ENCODE measurements at places on chromosomes 2 and 18.
A peak's percentile ranks its signal among the peaks of the same experiment; 100 is the strongest.

GRCh38 chr18:12946549-12947284, 1.1 kb upstream of the SEH1L start:
- peak; percentile 38 for DNase-seq

- peak; percentile 96 for DNase-seq
Observed at GRCh38 chr2:203688798-203689197, 17.6 kb upstream of the CD28 start.

- peak; percentile 90 for DNase-seq
Observed at GRCh38 chr2:70301344-70302194, at the start of gene FAM136A. Gene FAM136A (minus strand): TSS chr2:70302067. CDS start chr2:70302011, 56 bp downstream.

DNA sequence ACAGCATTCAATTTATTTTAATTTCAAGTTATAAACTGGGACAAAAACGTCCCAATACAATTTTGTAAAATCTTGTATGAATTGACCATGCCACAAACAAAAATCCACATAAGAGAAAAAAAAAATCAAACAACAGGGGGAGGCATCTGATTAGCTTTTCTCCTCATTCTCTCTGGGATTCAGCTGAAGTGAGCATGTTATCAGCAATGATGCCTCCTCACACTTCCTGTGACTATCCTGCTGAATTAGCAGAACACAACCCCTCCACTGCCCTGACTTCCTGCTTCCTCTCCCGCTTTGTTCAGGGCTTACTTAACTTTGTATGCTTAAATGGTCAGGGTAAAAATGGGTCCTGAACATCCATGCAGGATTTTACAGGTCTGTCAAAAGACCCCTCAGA, 132.2 kb upstream of the ITGB6 start:
- peak; percentile 61 for DNase-seq

GRCh38 chr2:221156062-221156734, 415.9 kb downstream of the EPHA4 start:
- DNase-seq: no peak

- DNase-seq: no peak
Observed at GRCh38 chr2:139721411-139721995, 941.3 kb upstream of the NXPH2 start.

DNA sequence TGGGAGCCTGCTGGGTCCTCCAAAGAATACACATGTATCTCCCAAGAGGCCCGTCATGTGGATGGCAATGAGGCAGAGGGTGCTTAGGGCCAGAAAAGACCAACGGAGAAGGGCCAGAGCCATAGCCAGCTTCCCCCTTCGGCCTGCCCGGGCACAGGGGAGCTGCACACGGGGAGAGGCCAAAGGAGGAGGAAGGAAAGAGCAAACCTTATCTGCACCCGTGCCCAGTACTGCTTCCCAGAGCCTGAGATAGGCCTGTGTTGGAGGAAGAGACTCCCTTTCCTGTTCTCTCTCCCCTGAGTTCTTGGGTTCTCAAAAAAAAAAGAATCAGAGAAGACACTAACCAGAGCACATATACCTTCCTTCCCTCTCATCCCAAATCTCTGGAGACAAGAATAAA, 250.3 kb downstream of the ANAPC1 start:
- no peak for DNase-seq

- no peak for DNase-seq
Observed at GRCh38 chr2:240957656-240958365, 40.6 kb upstream of the SNED1 start.

DNA sequence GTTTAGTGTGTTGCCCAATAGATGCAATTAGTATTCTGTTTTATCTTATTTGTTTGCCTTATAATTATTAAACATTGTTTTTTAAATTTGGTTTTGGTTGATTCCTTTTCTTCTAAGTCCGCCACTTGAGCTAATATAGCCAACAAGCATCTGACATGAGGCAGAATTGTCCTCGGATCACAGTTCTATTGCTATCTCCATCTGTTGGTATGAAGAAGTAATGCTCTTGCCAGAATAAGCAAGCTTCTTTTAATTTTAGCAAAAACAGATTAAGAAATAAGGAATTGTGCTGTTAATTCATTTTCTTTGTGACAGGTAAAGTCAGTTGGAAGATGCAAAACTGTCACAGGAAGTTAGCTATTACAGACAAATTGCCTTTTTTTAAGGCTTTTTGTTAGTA, 54.3 kb downstream of the R3HDM1 start:
- no peak for DNase-seq

- DNase-seq: no peak
Observed at GRCh38 chr2:38825956-38826355, 47.9 kb downstream of the GEMIN6 start.

- no peak for DNase-seq
Observed at GRCh38 chr2:170500770-170501169, 214.4 kb upstream of the SP5 start.

DNA sequence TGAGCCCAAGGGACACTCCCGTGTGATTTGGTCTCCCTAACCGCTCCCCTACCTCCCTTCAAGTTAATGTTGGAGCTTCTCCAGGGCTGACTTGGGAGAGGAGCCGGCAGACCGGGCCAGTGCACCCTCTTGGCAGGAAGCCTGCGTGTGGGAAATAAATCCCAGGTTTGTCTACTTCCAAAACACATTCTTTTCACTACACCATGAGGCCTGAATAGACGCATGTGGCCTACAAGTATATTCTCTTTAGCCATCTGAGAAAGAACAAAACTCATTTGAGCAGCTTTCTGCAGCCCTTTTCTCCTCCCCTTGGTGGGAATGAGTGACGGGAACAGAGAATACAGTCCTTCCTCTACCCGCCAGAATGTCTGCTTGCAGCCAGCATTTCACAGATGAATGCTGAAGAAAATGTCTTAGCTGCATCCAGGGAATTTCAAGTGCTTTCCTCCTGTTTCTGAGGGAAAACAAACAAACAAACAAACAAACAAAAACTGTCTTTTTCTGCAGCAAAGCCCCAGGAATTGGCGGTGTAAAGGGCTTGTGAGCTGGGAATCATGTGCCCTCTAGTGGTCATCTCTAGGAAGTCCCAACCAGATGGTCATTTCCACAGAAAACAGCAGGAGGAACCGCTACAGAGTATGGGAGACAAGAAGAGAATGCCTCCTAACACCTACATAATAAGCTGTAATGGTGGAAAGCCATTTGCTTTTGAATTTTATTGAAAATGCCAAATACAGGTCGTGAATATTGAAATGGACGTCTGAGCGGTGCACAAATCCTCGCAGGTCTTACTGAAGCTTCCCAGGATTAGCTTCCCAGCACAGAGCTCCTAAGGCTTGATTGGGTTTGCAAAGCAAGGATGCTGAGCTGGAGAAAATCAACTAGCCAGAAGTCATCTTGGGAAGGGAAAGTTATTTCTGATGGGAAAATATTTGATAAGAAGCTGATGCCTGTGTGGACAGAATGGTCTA, 41.2 kb upstream of the DAPL1 start:
- DNase-seq: peak; percentile 38

DNA sequence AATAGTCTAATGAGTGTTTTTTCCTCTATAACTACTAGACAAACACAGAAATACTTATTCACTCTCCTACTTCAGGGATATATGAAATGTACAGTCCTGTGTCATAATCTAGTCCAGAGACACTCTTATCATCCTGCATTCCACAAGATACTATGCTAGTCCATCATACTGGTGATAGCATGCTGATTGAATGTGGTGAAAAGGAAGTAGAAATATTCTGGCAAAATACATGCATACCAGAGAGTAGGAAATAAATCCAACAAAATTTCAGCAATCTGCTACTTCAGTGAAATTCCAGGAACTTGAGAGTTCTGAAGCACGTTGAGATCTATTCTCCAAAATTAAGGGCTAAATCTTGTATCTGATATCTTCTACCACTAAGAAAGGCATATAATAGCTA, 353.9 kb downstream of the PID1 start:
- no peak for DNase-seq

GRCh38 chr2:20986024-20986939, 57.6 kb downstream of the APOB start:
- DNase-seq: no peak

- DNase-seq: no peak
Observed at GRCh38 chr2:16869711-16870110, 204.1 kb upstream of the CYRIA start.

- no peak for DNase-seq
Observed at GRCh38 chr2:67684991-67685390, 287.9 kb downstream of the ETAA1 start.

DNA sequence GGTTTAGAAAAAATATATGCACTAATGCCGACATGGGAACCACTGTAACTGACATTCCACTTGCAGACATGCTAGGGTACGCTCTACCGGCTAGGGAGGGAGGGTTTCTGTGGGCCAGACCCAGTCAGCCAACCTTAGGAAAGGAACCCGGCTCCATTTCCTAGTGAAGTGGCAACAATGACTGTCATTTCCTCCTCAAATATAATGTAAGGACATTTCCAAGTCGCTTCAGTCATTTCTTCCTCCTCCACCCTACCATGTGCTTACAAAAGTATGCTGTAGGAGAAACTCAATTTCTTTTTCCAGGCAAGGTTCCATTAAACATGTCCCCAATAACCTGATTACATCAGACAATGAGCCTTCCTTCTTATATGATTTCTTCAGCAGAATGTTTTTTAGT, 64.3 kb upstream of the PSMD14 start:
- DNase-seq: no peak

DNA sequence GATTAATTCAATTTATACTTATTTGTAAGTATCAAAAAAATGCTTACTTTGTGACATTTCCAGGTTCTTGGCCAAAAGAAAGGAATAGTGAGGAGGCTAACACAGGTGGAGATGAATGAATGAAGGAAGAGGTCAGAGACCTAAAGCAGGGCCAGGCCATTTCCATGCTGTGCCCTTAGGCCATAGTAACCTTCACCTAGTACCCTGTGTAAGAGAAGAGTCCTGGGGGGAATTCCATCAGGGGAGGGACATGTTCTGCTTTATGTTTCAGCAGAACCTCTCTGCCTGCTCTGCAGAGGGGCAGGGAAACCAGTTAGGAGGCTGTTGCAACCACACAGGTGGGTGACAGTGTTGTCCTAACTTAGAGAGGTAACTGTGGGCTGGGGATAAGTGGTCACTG, 204.2 kb upstream of the CDH20 start:
- DNase-seq: no peak

DNA sequence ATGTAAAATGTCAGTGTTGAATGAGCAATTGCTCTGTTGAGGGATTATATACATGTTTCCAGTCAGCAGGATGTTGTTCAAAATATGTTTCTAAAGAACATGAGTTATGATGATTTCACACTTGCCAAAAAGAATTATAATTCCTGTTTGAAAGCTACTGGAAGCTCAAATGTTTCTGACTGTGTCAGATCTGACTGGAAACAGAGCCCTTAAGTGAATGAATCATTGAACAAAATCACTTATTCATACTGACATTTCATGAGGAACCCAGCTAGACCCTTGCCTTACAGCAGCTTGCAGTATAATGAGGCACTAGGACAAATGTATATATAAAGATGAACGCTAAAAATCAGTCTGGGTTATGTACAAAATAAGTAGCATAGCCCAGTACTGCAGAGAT, 35.4 kb upstream of the ITGAV start:
- DNase-seq: no peak

- DNase-seq: no peak
Observed at GRCh38 chr2:25308599-25308998, 33.1 kb downstream of the DNMT3A start.

GRCh38 chr2:31522786-31523185, 58.0 kb downstream of the SRD5A2 start:
- DNase-seq: no peak

GRCh38 chr2:180583441-180584140, 396.8 kb upstream of the UBE2E3 start:
- DNase-seq: no peak

- no peak for DNase-seq
Observed at GRCh38 chr2:16394072-16394985, 271.3 kb downstream of the CYRIA start.

GRCh38 chr2:188852772-188853171, 121.4 kb upstream of the COL3A1 start:
- DNase-seq: no peak

DNA sequence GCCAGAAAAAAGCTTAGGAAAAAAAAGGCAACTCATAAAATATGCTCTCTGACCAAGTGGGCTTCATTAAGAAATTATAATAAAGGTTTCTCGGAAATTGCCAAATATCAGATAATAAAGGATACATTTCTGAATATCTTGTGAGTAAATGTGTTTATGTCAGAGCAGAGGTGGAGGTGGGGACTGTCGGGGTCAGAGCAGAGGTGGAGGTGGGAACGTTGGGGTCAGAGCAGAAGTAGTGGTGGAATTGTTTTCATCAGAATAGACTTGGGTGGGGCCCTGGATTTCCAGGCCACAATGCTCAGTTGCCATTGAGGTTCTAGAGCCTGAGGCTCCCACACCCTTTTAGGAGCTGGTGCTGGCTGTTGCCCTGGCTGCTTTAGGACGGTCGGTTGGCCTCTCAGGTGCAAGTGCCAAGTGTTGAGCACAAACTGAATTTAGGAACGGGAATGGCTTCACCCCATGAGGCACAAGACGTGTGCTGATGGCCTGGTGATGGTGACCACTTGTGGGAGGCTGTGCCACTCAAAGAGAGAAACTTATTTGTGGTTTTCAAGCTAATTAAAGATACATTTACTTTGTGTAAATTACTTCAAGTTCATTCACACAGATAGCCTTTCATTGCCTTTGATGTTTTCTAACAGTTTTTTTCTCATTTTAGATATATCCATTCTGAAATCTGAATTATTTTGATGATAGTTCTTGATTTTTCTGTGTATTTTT, 131.5 kb downstream of the ATP9B start:
- DNase-seq: no peak

- DNase-seq: no peak
Observed at GRCh38 chr2:205568620-205569019, 113.7 kb upstream of the NRP2 start.

GRCh38 chr2:135650721-135651120, 90.9 kb upstream of the UBXN4 start:
- no peak for DNase-seq

DNA sequence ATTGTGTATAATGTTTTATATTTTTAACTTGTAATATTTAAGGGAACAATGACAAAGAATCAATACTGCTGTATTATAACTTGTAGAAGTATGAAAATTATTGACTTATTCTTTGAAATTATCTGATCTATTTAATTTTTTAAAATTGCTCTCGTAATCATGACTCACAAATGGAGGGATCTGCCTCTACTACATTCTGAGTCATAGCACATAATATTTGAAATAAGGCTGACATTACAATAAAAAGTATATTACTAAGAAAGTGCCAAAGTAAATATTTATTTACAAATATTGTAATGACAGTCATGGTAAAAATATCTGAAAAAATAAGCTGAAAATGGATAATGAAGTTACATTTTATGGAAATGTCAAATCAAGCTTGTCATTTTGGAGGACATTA, 1144.6 kb upstream of the CDH2 start:
- no peak for DNase-seq

GRCh38 chr2:37013315-37013641, 46.9 kb upstream of the STRN start:
- DNase-seq: no peak

All from inflammatory macrophage treated with lipopolysaccharide for 1 hour (primary cell).